Kidney glomerular epithelial cell (primary cell): ENCODE measurements at places on chromosomes 11 and 22.

GRCh38 chr22:43060183-43060582, 29.0 kb downstream of the TTLL1 start:
- DNase-seq = no peak

- DNase-seq = peak; percentile 52
Observed at GRCh38 chr11:84384731-84385130, 1098.6 kb upstream of the CCDC90B start.

- peak; percentile 97 for DNase-seq
Observed at GRCh38 chr11:13126430-13126829, 117.3 kb downstream of the RASSF10 start.

GRCh38 chr22:36885474-36885873, 24.7 kb downstream of the NCF4 start:
- DNase-seq = no peak

DNA sequence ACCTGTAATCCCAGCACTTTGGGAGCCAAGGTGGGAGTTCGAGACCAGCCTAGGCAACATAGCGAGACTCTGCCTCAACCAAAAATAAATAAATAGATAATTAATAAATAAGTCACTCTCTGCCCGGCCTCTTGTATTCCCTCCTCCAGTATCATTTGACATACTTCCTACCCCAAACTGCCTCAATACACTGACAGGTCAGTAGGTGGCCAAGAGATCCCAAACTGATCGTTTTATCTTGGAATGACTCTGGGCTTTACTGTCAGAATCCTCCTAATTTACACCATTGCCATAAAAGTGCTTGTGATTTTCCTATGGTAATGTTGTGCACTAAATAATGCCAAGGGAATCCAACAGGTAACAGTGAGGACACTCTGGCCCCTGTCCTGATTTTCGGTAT, 94.2 kb downstream of the PDHX start:
- DNase-seq = no peak

- no peak for DNase-seq
Observed at GRCh38 chr11:64485074-64485473, 105.9 kb upstream of the SLC22A12 start.

GRCh38 chr11:43381802-43382201, 23.1 kb downstream of the TTC17 start:
- DNase-seq = no peak
